ENCODE measurements at places on chromosomes 13 and 19. TPM values are rescaled to one million over a fixed set of nuclear protein-coding genes. Genes with fewer than 3 reads are reported as not detected.

GRCh38 chr19:4977299-4978174 lies 8.6 kb downstream of the KDM4B start:
- no peak for DNase-seq
- peaks cover 2% of the 10 kb centered on the region for H3K4me1 ChIP-seq
- H3K27me3 ChIP-seq = no peaks in the 10 kb centered on the region
- H3K36me3 ChIP-seq = no peaks in the 10 kb centered on the region
- H3K4me3 ChIP-seq = no peak overlapping the region
- no peak overlapping the region for H3K27ac ChIP-seq

GRCh38 chr19:12111943-12112637 lies 28.1 kb downstream of the ZNF20 start:
- H3K27ac ChIP-seq = no peak overlapping the region
- no peak overlapping the region for H3K4me3 ChIP-seq
- H3K27me3 ChIP-seq = no peaks in the 10 kb centered on the region
- H3K4me1 ChIP-seq = no peaks in the 10 kb centered on the region
- no peak for DNase-seq

- H3K4me1 ChIP-seq = no peaks in the 10 kb centered on the region
- no peak overlapping the region for H3K27ac ChIP-seq
- H3K4me3 ChIP-seq = no peak overlapping the region
- H3K36me3 ChIP-seq = no peaks in the 10 kb centered on the region
- H3K27me3 ChIP-seq = no peaks in the 10 kb centered on the region
These were observed 3.3 kb downstream of the MATK start for GRCh38 chr19:3782903-3783302.

- H3K27ac ChIP-seq = no peak within 1 kb of the TSS
- no peak for DNase-seq
- no peaks in the 10 kb centered on the region for H3K36me3 ChIP-seq
- H3K4me1 ChIP-seq = no peaks in the 10 kb centered on the region
These were observed at the start of gene SMIM24 for GRCh38 chr19:3480383-3481091. SMIM24 (minus strand) TSS chr19:3480525; CDS start chr19:3480463, 62 bp downstream.

GRCh38 chr13:80989241-80989640 lies 648.3 kb upstream of the SPRY2 start:
- H3K4me3 ChIP-seq = no peak overlapping the region
- DNase-seq = no peak
- H3K27ac ChIP-seq = no peak overlapping the region

DNA sequence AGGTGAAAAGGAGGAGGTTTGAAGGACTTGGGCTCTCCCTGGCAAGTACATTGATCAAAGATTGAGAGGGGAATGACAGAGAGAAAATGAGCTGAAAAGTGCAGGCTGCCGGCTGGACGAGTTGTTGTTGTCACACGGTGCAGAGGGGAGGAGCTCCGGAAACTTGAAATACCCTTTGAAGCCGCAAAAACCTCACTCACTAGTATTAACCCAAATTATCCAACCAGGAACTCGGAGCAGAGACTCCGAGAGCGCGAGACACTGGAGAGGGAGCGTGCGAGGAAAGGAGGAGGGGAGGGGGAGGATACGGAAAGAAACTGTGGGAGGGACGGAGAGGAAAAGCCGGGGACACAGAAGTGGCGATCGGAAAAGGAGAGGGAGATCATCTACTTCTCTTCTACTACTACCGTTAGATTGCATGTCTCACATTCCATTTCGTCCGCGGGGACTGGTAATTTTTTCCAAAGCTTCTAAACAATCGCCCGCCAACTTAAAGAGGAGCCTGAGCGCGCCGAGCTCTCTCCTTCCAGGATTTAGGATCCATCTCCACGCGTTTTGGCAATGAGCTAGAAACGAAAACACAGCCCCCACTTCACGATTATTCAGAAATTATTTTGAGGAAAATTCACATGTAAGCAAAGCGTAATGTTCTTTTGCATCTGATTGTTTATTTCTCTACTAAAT lies at the start of gene DACH1:
Gene DACH1 (minus strand): TSS at position 74 of the 684 bp plus-strand sequence.
- H3K27ac ChIP-seq = no peak within 1 kb of the TSS
- no peaks in the 10 kb centered on the region for H3K36me3 ChIP-seq
- H3K4me3 ChIP-seq = peak within 1 kb of the TSS; percentile 65
- peaks cover 33% of the 10 kb centered on the region for H3K27me3 ChIP-seq
- DNase-seq = peak; percentile 59

DNA sequence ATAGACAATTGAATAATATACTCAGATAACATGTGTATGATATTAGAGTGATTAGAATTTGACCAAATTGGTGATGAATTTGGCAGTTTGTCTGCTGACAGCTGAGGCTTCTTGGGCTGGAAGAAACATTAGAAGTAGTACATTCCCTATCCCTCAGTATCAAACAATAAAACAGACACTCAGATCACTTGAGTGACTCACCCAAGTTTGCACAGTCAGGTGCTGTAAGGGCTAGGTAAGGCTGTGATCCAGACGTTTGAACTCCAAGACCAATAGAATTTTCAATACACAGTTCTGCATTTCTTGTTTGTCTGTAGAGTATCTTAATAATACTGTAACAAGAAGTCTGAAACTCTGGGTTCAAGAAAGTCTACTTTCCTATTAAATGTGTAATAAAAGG lies 223.5 kb downstream of the POSTN start:
- H3K4me3 ChIP-seq = no peak overlapping the region
- no peak overlapping the region for H3K27ac ChIP-seq
- H3K36me3 ChIP-seq = no peaks in the 10 kb centered on the region
- H3K27me3 ChIP-seq = no peaks in the 10 kb centered on the region
- DNase-seq = no peak
- H3K4me1 ChIP-seq = no peaks in the 10 kb centered on the region

DNA sequence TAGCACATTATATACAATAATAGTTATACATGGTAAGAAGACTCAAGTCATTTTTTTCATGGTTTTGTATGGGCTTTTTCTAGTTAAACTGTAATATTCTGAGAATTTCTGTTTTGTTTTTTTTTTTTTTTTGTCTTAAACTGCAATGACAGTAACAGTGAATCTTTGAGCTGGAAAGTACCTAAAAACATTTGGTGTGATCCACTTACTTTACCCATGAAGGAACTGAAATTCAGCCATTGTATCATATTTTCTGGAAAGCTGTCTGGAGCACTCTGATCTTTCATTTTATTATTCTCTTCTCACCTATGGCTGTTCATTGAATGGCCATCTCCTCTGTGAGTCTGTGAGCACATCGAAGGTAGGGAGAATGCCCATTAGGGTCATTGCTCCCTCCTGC lies 37.8 kb downstream of the MYO16 start:
- H3K27me3 ChIP-seq = no peaks in the 10 kb centered on the region
- H3K36me3 ChIP-seq = no peaks in the 10 kb centered on the region
- H3K27ac ChIP-seq = no peak overlapping the region
- no peaks in the 10 kb centered on the region for H3K4me1 ChIP-seq
- no peak overlapping the region for H3K4me3 ChIP-seq

- H3K36me3 ChIP-seq = no peaks in the 10 kb centered on the region
- H3K27me3 ChIP-seq = no peaks in the 10 kb centered on the region
- no peak for DNase-seq
These were observed 16.2 kb downstream of the PPP1R12C start for GRCh38 chr19:55101261-55101660.

- no peak overlapping the region for H3K27ac ChIP-seq
- no peak overlapping the region for H3K4me3 ChIP-seq
- no peak for DNase-seq
- H3K36me3 ChIP-seq = no peaks in the 10 kb centered on the region
- 0 out of 2 replicates have a peak, but pooled peaks cover 5% of the 10 kb centered on the region for H3K27me3 ChIP-seq
These were observed 7.9 kb downstream of the CFD start for GRCh38 chr19:867301-867793.

DNA sequence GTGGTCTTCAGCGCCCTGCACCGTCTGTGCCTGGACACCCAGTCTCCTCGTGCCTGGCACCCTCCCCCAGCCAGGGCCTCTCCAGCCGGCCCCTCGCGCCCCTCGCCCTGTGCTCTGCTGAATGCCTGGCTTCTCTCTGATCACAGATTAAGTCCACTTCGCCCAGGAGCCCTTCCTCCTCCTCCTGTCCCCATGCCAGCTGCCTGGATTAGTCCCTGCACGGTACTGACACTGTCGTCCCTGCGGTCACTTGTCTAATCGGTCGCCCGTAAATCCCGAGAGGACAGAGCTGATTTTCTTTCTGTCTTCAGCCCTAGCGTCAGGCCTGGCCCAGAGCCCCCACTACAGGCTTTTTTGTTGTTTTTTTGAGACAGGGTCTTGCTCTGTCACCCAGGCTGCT lies 6.6 kb downstream of the THOP1 start:
- DNase-seq = no peak
- H3K27me3 ChIP-seq = no peaks in the 10 kb centered on the region
- no peak overlapping the region for H3K4me3 ChIP-seq
- peaks cover 20% of the 10 kb centered on the region for H3K36me3 ChIP-seq
- H3K4me1 ChIP-seq = no peaks in the 10 kb centered on the region

GRCh38 chr19:53898636-53899341 lies 10.3 kb upstream of the CACNG7 start:
- H3K4me1 ChIP-seq = 0 out of 2 replicates have a peak, but pooled peaks cover 7% of the 10 kb centered on the region
- peak; percentile 99 for DNase-seq
- H3K27ac ChIP-seq = no peak overlapping the region
- peak overlapping the region; percentile 68 for H3K4me3 ChIP-seq
- H3K36me3 ChIP-seq = no peaks in the 10 kb centered on the region
- no peaks in the 10 kb centered on the region for H3K27me3 ChIP-seq

DNA sequence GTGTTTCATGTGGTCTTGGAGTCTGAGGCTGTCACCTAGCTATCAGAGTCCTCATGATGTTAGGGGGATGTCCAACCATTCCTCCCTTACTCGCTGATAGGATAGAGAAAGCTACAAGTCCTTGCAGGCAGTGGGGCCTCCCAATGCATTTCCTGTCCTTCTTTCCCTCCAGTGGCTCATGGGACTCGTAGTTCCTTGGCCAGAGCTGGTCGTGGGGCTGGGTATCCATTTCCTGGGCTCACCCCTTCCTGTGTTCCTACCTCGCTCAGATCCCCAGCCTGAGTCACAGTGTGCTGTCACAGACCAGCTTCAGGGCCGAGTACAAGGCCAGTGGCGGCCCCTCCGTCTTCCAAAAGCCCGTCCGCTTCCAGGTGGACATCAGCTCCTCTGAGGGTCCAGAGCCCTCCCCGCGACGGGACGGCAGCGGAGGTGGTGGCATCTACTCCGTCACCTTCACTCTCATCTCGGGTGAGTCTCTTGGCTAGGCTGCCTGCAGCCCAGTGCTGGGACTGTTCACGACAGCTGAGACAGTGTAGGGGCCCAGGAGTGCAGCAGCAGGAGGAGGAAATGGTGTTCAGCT lies 19.1 kb downstream of the TMEM150B start:
- H3K27me3 ChIP-seq = no peaks in the 10 kb centered on the region
- no peak overlapping the region for H3K27ac ChIP-seq
- no peak for DNase-seq
- H3K4me1 ChIP-seq = 0 out of 2 replicates have a peak, but pooled peaks cover 3% of the 10 kb centered on the region

- H3K4me3 ChIP-seq = no peak overlapping the region
- no peak overlapping the region for H3K27ac ChIP-seq
- peaks cover 2% of the 10 kb centered on the region for H3K36me3 ChIP-seq
- H3K4me1 ChIP-seq = no peaks in the 10 kb centered on the region
- H3K27me3 ChIP-seq = no peaks in the 10 kb centered on the region
- DNase-seq = peak; percentile 82
These were observed 29.7 kb downstream of the NAXD start for GRCh38 chr13:110644892-110645521.

GRCh38 chr13:37510441-37510840 lies 88.1 kb downstream of the POSTN start:
- H3K4me3 ChIP-seq = no peak overlapping the region
- H3K36me3 ChIP-seq = no peaks in the 10 kb centered on the region
- DNase-seq = no peak
- no peaks in the 10 kb centered on the region for H3K27me3 ChIP-seq
- no peak overlapping the region for H3K27ac ChIP-seq

DNA sequence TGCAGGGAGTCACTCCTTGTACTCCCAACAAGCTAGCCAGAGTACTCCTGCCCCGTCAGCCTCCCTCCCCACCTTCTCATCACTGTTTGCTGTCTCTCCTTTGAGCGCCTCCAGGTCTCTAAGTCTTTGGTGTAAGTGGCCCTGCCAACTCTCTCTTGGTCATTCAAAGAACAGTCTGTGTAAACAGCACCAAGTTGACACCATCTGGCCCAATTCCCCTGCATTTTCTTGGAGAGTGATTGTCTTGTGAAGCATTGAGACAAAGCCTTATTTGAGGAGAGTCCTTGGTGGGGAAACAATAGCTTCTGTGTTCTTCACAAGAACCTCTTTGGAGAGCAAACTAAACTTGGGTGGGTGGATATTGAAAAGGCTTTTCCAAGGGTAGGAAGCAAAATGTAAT lies 114.6 kb upstream of the RNF113B start:
- H3K27me3 ChIP-seq = no peaks in the 10 kb centered on the region
- peaks cover 2% of the 10 kb centered on the region for H3K4me1 ChIP-seq
- H3K36me3 ChIP-seq = no peaks in the 10 kb centered on the region
- H3K4me3 ChIP-seq = no peak overlapping the region

GRCh38 chr13:101747039-101747438 lies 294.6 kb downstream of the ITGBL1 start:
- H3K27ac ChIP-seq = no peak overlapping the region
- H3K4me3 ChIP-seq = no peak overlapping the region
- H3K4me1 ChIP-seq = no peaks in the 10 kb centered on the region
- no peaks in the 10 kb centered on the region for H3K36me3 ChIP-seq
- H3K27me3 ChIP-seq = no peaks in the 10 kb centered on the region

GRCh38 chr19:10617409-10618121 lies 7.8 kb upstream of the SLC44A2 start:
- H3K36me3 ChIP-seq = no peaks in the 10 kb centered on the region
- H3K4me3 ChIP-seq = no peak overlapping the region
- no peaks in the 10 kb centered on the region for H3K27me3 ChIP-seq

BST2 gene
- 16.8 TPM for total RNA-seq

PLPPR3 gene
- 71.7 TPM for total RNA-seq

CCDC70 gene
- not detected for total RNA-seq

ZNF90 gene
- 114 TPM for total RNA-seq

TICAM1 gene
- total RNA-seq = 0.65 TPM

ZNF14 gene
- total RNA-seq = 6.8 TPM

IGFL2 gene
- total RNA-seq = not detected

SOX1 gene
- total RNA-seq = 0.11 TPM

ZNF577 gene
- total RNA-seq = 14.9 TPM

PBX4 gene
- 3.4 TPM for total RNA-seq

LRRC8E gene
- total RNA-seq = 3.4 TPM

GJA3 gene
- 0.48 TPM for total RNA-seq

KCNN4 gene
- total RNA-seq = 1.0 TPM

S1PR4 gene
- not detected for total RNA-seq

IGLON5 gene
- 31.8 TPM for total RNA-seq

GRK1 gene
- not detected for total RNA-seq
